ENCODE measurements at places on chromosomes 12 and 14.

DNA sequence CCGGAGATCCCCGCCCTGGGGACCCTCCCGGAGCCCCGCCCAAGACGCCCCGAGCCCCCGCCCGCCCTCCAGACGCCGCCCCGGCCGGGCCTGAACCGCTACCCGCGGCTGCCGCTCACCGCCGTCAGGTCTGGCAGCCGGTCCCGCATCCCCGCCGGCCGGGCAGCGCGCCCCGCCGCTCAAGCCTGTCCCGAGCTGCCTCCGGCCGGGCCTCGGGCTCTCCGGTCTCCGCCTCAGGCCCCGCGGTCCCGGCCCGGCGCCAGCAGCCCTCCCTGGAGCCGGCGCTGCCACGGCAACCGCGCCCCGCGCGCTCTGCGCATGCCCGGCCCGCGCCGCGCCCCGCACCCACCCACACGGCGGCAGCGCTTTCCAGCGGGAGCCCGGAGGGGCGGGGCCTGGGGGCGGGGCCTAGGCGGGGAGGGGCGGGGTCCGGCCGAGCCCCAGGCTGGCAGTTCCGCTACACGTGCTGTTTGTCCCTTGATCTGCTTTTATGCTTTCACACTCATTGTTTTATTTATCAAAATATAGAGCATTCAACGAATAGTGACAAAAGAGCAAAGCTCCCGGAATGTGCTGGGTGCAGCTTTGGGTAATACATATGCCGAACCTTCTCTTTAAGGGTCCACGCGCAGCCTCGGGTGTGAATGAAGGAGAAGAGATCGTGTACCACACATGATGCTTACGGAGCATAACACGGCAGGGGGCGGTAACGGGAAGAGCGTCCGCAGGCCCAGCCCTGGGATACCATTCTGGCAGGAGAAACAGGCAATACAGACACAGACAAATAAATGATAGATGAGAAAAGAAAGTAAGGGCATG, at the start of gene STX2:
TSS of gene STX2 (minus strand) at position 300 of the 819 bp plus-strand sequence. CDS start at position 149, 151 bp downstream.
- DNase-seq = peak; percentile 83

GRCh38 chr12:42525444-42525843, 64.1 kb downstream of the PRICKLE1 start:
- DNase-seq = no peak

DNA sequence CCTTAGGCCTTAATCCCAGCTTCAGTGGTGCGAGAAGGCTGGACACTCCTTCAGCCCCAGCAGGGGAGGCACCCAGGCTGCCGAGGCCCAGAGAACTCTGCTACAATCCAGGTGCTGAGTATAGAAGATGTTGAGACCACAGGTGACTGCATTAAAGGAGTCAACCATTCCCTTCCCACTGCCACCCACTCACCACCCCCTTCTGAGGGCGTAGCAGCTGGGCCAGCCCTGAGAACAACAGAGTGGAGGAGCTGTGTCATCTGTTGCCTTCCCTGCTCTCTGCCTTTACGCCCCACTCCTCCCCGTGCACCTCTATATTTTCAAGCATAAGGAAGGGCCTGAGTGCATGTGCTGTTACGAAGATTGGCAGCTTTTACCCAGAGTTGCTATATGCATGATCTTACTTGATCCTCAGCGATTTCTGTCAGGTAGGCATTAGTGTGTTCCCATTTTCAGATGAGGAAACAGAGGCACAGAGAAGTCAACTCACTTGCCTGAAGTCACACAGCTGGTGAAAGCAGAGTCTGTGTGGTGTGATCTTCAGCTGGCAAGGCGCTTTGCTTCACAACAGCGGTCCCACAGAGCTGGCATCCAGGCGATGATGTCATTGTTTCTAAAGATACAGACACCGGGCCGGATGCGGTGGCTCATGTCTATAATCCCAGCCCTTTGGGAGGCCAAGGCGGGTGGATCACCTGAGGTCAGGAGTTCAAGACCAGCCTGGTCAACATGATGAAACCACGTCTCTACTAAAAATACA, 46.7 kb downstream of the RIN3 start:
- DNase-seq = no peak

GRCh38 chr12:11653215-11653753, 3.8 kb downstream of the ETV6 start:
- peak; percentile 45 for DNase-seq

DNA sequence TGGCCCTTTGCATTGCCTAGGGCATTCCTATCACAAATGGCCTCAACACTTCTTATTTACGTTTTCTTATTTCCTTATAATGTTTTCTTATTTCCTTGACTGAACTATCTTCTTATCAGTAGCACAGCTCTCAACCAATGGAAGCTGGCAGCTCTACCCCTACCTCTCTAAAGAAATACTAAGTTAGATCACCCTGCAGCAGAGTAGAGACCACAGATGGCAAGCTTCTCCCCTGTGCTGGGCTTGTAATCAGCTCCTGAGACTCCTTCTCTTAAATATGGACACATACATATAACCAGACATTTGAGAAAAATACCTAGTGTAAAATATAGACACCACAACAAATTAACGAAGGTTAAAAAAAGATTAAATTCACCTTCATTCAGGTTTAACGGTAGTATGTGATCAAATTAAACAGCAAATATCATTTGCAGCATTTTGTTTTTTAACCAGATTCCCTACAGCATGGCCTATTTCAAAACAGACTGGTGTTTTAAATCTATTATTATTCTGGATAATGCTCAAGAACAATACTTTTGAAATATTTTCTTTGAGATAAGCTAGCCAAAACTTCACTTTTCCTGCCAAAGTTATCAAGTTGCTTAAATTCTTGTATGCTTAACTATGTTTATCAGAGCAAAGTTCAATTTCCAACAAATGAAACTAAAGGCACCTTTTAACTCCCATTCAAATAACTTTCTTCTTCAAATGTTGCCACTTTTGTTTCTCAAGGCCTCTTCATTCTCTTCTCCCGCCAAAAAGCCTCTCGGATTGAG, 54.3 kb downstream of the SLC41A2 start:
- no peak for DNase-seq

DNA sequence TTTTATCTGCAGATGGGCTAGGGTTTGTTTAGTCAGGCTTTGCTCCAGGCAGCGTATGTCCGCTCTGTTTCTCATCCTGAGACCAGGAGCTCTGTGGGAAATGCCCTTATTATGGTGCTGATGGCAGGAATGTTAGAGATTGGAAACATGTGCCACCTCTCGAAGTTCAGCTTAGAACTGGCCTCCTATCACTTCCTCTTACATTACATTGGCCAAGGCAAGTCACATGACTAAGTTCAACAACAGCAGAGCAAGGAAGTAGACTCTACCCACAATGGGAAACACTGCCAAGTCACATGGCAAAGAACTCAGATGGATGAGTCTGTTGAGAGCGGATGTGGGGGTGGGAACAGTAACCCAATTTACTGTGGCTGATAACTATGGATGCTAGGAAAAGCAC, 161.9 kb upstream of the WSCD2 start:
- no peak for DNase-seq

GRCh38 chr12:22050078-22050477, 4.1 kb downstream of the CMAS start:
- no peak for DNase-seq

GRCh38 chr14:23294734-23295561, 7.7 kb downstream of the PPP1R3E start:
- DNase-seq = peak; percentile 47

DNA sequence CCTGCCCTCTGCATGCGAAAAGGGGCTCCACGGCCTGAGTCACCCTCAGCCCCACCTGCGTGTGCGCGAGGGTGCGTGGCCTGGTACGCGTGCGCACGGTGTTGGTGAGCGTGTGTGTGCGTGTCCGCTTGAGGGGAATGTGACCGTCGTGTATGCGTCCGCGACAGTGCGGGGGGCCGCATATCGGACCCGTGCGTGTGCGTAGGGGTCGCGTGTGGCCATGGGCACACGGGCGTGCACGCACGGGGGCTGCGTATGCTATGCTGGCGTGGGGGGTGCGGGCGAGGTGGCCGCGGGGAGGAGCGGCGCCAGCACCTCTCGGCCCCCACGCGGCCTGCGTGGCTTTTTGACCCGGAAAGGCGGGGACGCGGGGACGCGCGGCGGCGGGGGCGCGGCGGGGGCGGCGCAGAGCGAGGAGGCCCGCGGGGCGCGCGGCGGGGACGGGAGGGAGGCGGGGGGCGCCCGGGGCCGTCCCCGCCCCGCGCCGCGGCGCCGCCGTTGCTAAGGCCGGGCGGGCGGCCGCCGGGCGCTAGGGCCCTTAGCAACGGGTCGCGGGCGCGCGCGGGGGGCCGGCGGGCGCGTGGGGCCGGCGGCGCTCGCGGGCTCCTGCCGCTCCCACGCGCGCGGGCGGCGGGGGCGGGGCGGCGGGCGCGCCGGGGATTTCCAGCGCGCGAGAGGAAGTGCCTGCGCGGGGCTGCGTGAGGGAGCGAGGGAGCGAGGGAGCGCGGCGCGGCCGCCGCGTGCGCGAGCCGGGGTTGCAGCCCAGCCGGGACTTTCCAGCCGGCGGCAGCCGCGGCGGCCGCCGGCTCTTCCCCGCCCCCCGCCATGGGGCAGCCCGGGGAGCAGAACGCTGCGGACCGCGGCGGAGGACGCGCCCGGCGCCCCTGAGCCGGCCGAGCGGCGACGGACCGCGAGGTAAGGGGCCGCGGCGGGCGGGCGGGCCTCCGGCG, at the start of gene TRAF3:
TSS of gene TRAF3 (plus strand) at position 689 of the 950 bp plus-strand sequence. CDS start 92,753 bp downstream, outside the sequence.
- DNase-seq = peak; percentile 72

DNA sequence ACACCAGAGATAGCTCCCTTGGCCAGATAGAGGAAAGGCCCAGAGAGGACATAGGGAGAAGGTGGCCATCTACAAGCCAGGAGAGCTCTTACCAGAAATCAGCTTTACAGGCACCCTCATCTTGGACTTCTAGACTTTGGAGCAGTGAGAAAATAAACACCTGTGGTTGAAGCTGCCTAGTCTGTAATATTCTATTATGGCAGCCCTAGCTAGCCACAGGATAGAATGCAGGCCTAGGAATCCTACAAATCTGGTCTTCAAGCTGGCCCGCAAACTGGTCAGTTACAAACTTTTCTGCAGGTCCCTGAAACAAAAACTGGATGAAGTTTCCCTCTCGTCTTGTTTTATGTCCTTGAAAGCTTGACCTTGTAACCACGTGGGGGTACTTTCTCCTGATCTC, 92.4 kb downstream of the BCAT1 start:
- DNase-seq = no peak

DNA sequence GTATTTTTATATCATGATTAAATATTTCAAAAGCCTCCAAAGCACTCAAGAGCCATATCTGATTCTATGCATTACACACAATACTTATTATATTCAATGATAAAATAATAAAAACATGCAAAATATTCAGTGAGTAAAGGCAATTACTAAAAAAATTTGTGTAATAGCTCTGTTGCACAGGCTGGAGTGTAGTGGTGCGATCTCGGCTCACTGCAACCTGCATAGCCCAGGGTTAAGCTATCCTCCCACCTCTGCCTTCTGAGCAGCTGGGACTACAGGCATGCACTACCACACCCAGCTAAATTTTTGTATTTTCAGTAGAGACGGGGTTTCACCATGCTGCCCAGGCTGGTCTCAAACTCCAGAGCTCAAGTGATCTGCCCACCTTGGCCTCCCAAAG, 45.4 kb downstream of the SBNO1 start:
- no peak for DNase-seq

GRCh38 chr12:49458816-49459215, 80.0 kb upstream of the KCNH3 start:
- DNase-seq = no peak

DNA sequence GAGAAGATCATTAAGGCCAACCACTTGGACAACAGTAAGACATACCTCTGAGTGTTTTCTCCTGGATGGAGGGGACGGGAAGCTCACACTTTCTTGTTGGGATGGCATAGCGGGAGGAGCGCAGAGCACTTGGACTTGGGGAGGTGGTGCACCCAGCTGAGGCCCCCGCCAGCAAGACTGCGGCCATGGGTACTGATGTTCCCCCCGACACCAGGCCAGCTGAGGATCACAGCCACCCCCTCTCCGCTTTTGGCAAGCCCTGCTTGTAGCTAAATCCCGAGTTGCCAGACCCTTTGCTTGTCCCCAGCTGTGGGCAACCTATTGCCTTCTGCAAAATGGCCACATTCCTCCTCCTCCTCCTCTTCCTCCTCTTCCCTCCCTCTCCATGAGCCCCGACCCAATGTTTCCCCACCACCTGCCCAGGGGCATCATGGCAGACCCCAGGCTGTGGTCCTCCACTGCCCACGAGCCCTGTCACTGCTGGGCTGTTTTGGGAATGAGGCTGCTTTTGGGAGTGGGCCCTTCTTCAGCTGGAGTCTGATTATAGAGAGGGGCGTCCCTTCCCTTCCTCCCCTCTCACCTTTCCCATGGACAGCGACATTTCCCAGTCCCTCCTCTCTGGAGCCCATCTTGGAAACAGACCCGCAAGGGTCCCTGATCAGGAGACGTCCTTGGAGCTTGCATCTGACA, 62.8 kb downstream of the PRMT8 start:
- no peak for DNase-seq

DNA sequence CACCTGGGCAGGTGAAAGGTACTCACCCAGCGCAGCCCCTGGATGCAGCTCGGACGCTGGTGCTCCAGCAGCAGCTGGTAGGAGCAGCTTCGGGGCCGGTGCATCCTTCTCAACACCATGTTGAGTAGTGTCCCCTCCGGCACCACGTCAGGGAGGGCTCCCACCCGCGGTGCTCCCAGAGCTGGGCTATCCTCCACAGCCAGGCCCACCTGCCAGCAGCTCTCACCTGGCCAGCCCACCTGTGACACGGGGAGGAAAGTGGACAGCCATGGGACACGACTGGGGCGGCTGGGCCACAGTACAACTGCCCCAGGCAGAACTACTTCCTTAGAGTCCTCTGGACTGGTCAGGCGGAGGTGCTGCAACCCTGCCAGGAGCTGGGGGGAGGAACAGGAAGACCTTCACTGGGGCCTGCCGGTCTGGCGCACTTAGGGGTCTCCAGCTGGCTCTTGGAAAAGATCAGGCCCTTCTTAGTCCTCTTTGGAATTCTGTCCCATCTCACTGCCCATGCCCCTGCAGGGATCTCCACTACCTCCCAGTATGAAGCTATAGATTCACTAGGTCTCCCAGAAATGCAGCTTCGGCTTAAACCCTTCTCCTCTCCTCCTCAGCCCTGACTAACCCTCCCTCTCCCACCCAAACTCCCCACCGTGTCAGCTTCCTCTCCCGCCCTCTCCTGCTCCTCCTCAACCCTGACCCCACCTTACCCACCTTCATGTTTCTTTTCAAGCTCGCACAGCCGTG, 668 bp downstream of the RAPGEF3 start:
- DNase-seq = no peak

DNA sequence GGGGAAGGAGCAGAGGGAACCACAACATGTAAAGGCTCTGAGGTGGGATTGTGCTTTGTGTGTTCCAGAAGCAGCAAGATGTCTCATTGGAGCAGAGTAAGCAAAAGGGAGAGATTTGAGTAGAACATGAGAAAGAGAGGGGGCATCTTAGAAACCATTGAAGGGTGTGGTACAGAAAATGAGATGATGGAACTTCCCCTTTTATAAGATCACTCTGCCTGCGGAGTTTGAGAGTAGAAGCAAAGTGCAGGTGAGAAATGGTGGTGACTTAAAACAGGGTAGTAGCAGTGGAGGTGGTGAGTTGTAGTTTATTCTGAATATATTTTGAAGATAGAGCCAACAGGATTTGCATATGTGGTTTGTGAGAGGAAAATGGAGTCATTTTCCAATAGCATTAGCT, 56.0 kb downstream of the FBXO34 start:
- no peak for DNase-seq

Measured in stimulated activated CD4-positive, alpha-beta T cell treated with anti-CD3 and anti-CD28 coated beads, Interleukin-2, amount 100 ng/mL, for 48 hours (primary cell).